Activated naive CD8-positive, alpha-beta T cell treated with anti-CD3 and anti-CD28 coated beads, Interleukin-2, amount 50 U/mL, for 16 hours (primary cell): ENCODE measurements at places on chromosomes 13 and 19.

DNA sequence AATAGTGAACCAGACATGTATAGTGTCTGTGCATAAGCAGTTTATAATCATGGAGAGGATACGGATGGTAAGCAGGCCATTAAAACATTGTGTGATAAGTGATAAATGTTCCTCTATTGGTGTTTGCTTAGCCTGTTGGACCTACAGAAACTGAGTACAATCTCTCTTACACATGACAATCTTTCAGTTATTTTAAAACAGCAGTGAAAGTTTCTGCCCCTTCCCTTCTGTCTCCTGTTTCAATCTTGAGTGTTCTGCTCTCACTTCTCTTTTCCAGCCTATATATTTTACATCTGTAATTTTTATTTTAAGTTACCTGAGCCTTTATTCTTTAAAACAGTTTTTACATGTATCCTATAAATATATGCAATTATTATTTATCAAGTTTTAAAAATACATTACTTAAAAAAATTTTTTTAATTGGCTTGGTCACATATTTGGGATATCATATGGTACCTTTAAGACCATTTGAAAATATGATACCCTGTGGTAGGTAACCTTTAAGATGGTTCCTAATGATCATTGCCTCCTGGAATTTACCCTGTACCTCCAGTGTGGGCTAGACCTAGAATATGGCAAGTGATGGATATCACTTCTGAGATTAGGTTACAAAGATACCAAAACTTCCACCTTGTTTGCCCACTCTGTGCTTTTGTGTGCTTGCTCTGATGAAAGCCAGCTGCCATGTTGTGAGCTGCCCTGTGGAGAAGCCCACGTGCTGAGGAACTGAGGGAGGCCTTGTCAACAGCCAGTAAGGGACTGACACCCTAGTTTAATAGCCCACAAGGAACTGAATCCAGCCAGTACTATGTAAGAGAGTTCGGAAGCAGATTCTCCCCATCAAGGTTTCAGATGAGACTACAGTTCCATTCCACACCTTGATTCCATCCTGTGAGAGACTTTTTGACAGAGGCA, 99.3 kb downstream of the DHRS12 start:
- DNase-seq = no peak

GRCh38 chr13:103430368-103430767, 364.2 kb upstream of the SLC10A2 start:
- DNase-seq = no peak

DNA sequence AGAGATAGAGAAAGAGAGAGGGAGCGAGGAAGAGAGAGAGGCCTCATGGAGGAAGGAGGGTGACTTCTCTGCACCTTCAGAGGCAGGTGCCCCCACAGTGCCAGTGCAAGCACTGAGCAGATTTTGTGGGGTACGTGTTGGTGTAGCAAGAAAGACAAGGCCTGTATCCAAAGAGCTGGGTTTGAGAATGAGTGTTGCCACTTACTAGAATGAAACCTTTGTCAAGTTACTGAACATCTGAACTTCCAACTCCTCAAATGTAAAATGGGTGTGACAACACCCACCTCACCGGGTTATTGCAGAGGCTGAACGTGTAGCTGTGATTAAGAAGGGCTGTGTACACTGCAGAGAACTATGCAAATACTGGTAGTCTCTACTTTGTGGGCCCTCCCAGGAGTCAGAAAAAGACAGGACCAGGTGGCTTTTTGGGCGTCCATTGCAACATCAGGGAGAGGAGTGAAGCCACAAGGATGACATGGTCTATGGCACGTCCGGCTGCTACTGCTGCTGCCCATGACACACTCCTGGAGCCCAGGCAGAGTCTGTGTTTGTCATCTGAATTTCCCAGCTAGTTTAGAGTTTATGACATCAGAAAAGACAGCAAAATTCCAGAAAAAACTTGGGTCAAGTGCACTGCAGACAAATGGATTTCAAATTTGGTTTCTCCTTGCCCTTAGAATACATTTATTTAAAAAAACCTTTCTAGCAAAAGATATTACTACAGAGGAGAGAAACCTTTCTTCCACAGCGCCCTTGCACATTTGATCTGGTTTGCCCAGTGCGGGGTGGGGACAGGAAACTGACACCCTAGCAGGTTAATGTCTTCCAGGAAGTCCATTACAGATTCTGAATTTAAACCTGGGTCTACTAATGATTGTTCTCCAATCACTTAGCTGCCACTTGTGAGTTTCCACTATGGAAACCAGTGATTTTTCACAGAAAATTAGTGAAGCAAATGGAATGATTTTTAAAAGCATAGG, 54.0 kb upstream of the ATP12A start:
- DNase-seq = no peak

GRCh38 chr19:5434970-5435641, 20.1 kb upstream of the ZNRF4 start:
- peak; percentile 7 for DNase-seq

DNA sequence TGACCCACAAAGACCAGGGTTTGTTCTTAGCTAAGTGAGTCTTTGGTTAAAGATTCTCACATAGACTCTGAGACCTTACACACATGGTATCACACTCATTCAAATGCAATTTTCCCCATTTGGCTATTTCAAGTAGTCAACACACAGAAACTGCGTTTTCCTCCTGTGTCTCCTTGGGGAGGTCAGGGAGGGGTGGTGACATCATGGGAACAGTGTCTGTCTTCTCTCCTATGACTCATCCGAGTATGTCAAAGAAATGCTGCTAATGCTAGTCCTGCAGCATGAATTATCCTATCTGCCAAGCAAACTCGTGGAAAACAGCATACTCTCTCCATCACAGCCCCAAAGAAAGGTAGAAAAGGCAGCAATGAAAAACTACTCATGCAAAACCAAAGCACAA, 100.2 kb downstream of the ENOX1 start:
- no peak for DNase-seq

GRCh38 chr13:113877149-113877990, 13.5 kb upstream of the GAS6 start:
- no peak for DNase-seq

DNA sequence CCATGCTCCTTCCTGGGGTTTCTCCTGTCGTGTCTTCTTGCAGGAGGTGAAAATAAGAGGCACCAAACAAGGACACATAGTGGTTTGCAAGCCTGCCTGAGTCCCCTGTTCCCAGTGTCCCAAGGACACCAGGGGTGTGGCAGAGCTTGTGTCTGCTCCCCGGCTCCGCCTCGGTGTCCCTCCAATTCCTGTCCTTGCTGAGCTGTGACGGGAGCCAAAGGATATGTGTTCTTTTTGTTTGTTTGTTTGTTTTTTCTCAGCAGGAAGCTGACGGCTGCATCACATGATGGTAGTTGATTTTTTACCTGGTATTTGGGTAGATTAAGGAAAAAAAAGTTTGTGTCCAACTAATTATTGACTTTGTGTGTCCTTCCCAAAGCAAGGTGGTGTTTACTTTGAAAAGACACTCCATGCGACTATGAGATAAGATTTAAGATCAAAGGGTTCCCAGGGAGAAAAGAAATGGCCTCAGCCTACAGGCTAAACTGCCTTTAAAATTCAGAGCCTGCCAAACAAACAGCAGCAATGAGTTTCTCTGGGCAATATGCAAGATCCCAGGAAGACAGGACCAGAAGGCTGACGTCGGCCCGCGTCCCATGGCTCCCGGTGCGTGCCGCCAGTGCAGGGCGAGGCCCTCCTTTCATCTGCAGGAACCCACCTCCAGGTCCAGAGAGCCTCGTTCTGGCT, 50.8 kb upstream of the XPO4 start:
- DNase-seq = no peak

DNA sequence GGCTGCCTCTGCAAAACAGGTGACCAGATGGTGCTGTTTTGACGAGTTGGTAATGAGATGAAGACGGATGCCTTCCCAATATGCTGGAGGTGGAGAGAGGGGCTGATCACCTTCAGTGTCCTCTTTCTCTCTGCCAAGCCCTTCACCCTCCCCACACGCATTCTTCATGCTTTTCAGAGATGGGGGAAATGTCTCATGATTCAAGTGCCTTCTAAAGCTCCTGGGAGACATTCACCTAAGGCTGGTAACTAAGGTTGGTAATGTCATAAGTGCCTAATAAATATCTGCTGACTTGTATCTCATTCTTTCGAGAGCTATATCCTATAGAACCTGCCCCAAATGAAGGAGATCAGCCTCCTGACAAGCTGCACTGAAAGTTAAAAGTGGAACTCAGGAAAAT, 86.2 kb upstream of the MBNL2 start:
- no peak for DNase-seq

DNA sequence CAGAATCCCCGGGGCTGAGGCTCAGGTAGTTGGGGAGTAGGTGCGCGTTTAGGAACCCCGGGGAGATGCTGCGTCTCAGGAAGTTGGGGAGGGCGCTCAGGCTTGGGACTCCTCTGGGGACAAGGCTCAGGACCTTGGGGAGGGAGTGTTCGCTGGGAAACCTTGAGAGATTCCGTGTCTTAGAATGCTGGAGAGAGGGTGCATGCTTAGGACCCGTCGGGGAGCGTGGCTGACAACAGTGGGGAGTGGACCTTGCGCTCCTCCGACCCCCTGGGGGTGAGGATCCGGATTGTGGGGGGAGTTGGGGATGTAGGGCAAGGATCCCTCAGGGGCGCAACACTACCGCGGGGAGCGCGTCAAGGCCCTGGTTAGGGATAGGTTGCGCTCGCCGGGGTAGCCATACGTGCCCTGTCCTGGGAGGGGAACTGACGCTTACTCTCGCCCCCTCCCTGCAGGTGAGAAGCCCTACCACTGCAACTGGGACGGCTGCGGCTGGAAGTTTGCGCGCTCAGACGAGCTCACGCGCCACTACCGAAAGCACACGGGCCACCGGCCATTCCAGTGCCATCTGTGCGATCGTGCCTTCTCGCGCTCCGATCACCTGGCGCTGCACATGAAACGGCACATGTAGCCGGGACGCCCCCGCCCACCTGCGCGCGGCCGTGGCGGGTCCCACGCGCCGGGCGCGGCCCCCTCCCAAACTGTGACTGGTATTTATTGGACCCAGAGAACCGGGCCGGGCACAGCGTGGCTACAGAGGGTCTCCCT, 2.0 kb downstream of the KLF2 start:
- DNase-seq = no peak

DNA sequence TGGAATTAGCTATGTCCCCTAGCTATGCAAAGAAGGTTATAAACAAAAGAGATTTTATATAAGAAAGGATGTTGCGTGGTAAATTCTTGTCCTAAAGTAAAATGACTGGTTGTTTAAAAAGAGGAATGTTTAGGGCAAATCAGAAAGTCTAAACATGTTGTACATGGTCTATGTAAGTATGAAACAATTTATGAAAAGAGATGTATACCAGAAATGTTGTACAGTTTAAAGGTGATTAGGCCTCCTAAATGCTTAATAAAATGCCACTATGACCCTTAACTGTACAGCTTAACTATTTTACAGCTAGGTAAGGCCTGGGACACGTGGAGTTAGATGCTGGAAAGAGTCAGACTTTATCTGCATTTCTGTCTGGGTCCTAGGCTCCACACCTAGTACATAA, 775.9 kb upstream of the KLHL1 start:
- no peak for DNase-seq

- no peak for DNase-seq
Observed at GRCh38 chr19:12111176-12111575, 29.0 kb downstream of the ZNF20 start.

- no peak for DNase-seq
Observed at GRCh38 chr13:27077451-27077850, 94.2 kb downstream of the USP12 start.

GRCh38 chr19:17488593-17489391, 18.5 kb downstream of the SLC27A1 start:
- DNase-seq = peak; percentile 70

DNA sequence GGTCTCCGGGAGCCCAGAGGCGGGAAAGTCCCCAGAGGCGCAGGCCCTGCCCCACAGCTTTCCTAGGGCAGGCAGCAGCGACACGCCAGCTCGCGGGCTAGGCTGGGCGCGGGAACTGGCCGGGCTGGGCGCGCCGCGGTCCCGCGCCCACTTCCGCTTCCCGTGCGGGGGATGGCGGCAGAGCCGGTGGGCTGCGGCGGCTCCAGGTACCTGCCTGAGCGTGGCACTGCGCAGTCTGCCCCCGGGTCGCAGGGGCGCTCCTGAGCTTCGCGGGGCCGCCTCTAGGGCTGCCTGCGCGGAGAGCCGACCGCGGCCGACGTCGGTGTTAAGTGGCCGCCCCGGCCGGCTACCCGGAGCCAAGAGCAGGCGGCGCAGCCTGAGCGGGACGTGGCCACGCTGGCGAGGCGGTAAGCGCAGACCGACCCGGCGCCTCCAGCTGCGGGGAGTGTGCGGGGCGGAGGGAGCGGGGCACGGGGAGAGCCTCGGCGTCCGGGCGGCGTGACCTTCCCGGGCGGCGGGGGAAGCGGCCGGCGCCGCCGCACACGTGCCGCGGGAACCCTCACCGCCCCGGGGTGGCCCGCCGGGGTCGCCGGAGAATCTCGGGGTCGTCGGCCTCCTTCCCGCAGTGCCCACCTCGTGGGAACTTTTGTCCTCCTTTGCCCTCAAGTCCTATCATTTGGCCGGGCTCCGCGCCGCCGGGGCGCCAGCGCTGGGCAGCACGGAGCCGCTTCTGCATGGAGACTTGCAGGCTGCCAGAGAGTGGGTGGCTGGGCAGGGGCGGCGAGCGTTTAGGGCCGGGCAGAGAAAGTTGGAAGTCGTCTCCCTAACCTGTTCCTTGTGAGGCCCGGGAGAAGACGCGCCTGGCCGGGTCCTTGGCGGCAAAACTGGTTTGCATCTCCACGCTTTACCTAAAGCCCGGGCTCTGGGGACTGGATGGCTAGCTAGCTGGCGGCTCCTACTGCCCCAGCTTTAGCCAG, 31.4 kb upstream of the MPHOSPH8 start:
- DNase-seq = peak; percentile 8

DNA sequence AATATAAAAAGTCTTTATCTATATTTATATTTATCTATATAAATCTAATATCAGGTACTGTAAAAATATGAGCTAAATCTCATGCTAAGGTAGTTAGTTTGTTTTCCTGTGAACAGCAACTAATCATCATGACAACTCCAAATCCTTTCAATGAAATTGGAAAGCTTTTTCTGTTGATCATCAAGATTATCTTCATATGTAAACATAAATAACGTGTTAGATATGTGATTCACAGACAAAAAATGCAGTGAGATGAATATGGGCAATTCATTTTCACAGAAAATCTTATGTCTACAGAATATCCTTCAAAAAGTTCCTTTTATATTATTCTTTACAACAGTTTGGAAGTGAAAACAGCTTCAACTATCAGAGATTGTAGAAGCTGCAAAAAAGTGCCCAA, 41.7 kb upstream of the EEF1AKMT1 start:
- no peak for DNase-seq

- no peak for DNase-seq
Observed at GRCh38 chr13:26185720-26186117, 36.4 kb downstream of the RNF6 start.

- no peak for DNase-seq
Observed at GRCh38 chr13:75789451-75790197, 153.5 kb downstream of the LMO7 start.
